Activated CD8-positive, alpha-beta memory T cell treated with anti-CD3 and anti-CD28 coated beads, Interleukin-2, amount 10 ng/mL, durations not matched to agents 7 days and 5 days (primary cell): ENCODE measurements at places on chromosomes 13 and 19. TPM values are rescaled to one million over a fixed set of nuclear protein-coding genes. Genes with fewer than 3 reads are reported as not detected.

CATSPERD gene
- not detected for total RNA-seq

CYP2A7 gene
- not detected for total RNA-seq

SLC25A30 gene
- 28.4 TPM for total RNA-seq

NAPSA gene
- 5.3 TPM for total RNA-seq

- H3K27ac ChIP-seq: no peak overlapping the region
- no peaks in the 10 kb centered on the region for H3K36me3 ChIP-seq
- H3K27me3 ChIP-seq: no peaks in the 10 kb centered on the region
- no peak for DNase-seq
- no peak overlapping the region for H3K4me3 ChIP-seq
Observed at GRCh38 chr19:30403203-30403985, 31.2 kb downstream of the ZNF536 start.

NOVA2 gene
- total RNA-seq: 0.02 TPM

CGB2 gene
- not detected for total RNA-seq

SBK2 gene
- total RNA-seq: not detected

LRRC25 gene
- total RNA-seq: 0.12 TPM
